ENCODE measurements at places on chromosomes 3 and 15.

GRCh38 chr3:55226696-55227095, 260.4 kb downstream of the WNT5A start:
- DNase-seq = no peak

- DNase-seq = no peak
Measured at GRCh38 chr3:37935290-37935668, 55.3 kb upstream of the VILL start.

- no peak for DNase-seq
Measured at GRCh38 chr3:167450195-167450594, 23.6 kb downstream of the SERPINI2 start.

DNA sequence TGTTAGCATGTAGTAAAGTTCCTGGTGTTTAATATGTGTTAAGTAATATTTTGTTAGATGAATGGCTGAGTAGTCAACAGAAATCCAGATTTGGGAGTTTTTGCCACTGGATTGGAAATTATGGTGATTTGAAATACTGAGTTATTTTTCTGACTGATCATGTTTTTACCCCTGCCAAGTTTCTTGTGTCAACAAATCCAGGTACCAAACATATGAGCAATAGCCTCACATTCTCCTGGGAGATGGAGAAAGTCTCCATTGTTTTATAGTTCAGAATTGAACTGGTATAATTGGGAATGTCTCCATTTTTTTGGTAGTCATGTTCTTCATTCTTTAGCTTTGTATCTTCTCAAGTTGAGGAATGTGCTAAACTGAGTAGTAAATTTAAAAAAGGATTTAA, 767.2 kb upstream of the LMCD1 start:
- no peak for DNase-seq

DNA sequence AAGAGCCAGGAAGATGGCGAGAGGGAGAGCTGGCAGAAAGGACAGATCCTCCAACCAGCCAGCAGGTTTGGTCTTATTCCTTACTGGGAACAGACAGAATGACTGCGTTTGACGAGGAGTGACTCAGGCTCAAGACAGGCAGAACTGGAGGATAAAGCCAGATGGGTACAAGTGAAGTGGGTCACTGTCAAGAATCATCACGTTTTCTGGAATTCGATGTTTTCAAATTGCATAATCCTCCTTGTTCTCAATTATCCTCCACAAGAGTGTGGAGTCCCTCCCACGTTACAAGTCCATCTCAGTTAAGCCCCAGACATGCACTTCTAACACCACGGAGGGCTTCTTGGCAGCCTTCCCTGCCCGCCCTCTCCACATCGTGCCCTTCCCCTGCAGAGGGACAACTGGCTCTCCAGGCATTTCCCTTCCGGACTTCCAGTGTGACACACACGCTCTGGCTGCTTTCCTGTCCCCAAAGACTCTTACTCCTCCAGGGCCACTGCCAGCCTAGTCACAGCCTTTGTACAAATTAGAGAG, 183.1 kb downstream of the CHST2 start:
- DNase-seq = no peak

GRCh38 chr15:75620058-75620820, 5.3 kb downstream of the SNUPN start:
- no peak for DNase-seq

Data from RWPE2 (cell line).